ENCODE measurements at places on chromosomes 11 and 22.

DNA sequence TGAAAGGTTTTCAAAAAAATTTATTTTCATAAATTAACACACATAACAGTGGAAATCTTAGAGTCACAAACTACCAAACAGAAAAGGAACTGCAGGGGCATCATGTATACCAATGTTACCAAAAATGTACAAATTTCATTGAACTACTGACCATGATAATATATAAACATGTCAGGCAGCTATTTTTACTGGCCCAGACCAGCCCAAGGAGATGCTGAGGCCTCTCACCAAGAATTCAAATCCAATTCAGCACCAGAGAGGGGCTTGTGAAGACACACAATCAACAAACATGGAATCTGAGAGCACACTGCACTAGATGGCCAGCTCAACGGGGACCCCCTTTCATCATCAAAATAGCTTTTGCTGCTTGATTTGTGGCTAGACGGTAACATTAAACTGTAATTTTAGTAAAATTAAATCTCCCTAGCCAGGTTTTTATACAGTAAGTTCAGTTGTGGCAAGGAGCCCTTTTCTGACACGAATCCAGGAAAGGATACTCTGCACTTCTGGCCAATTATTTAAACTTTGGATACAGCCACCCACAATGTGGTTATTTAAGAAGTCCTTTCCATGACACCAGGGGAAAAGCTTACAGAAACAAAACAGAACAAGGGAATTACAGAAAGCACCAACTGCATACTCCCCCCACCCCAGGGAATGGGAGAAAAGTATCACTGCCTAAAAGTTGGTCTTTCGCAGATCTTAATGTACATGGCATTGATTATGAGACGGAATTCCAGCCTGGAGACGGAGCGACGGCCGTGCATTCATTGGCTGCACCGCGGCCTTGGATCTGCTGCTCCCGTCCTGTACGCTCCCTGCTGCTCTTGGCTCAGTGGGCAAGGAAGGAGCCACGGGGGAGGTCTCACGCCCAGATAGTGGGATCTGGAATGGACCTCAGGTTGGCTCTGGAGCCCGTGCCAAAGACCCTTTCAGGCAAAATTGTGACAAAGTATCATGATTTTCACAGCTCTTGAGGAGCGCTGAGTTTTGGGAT is 19.6 kb upstream of the PISD start:
- no peak for DNase-seq

GRCh38 chr11:119144825-119145486 is 3.9 kb upstream of the ABCG4 start:
- no peak for DNase-seq

DNA sequence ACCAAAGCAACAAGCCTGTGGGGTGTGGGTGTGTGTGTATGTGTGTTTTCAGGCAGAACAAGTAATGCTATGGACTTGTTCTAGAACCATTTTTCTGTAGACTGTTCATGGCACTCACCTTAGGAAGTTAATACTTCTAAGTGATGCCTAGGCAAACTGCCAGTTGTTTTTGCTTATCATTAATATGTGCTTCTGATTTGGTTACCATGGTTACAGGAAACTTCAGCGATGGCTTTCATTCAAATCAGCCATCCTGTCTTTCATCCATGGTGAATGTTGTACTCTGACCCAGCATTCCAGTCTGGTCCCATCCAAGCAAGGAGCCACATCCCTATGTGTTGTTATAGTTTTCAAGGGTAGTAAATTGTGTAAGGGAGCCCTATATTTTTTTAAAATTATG is 49.8 kb upstream of the ARHGAP20 start:
- no peak for DNase-seq

DNA sequence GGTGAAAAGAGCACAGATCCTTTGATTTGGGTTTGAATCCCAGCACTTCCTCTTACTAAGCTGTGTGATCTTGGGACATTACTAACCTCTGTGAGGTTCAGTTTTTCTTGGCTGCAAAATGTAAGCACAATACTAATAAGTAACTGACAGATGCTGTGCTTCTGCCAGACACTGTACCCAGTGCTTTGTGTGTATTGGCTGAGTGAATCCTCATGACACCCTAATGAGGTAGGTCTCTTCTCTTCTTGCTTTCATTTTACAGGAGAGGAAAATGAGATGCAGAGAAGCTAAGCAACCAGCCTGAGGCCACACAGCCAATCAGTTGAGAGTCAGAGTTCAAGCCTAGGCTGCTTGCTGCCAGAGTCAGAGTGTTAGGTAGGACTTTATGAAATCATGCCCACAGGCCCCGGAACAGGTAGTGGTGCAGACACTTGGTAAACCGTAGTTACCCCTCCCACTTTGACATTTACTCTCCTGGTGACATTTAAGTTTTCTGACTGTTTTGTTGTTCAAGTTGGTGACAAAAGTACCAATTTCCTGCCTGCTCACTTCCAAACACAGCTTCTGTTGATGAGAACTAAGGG is 21.2 kb downstream of the PTPRJ start:
- DNase-seq, result no peak

DNA sequence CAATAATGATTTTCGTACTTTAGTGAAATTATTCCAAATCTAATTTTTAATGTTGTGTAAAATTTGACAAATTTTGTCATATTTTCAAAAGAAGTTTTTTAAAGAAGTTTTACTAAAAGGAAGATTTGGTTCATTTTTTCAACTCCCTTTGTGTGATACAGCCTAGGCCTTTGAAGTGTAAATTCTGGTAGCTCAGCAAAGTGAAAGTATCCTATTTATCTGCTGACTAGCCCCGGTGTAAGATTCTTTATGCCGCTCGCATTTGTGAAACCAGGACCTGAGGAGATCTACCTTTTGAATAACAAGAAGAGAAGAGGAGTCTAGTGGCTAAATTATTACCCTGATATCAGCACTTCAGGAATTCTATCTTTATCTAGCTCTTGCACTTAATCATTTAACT is 177.4 kb downstream of the JRKL start:
- DNase-seq, result no peak

GRCh38 chr22:45139693-45140092 is 24.0 kb upstream of the NUP50 start:
- no peak for DNase-seq

DNA sequence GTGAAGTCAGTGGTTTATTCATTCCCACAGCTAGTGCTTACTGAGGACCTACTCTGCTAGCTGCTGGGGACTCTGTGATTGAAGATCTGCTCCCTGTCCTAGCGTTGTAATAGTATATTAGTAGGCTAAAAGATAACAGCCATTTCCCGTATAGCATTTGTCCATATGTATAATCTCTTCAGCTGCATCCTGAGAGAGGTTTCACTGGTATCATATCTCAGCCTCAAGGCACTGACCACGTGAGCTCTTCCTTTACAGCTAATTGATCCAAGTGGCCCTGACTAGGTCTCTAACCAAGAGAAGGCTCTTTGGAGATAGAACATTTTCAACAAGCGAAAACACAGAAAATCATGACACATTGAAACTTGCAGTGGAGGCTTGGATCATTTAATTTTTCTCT is 110.2 kb downstream of the APIP start:
- DNase-seq, result no peak

- peak; percentile 27 for DNase-seq
Measured at GRCh38 chr11:119363851-119364590, 17.5 kb downstream of the USP2 start.

DNA sequence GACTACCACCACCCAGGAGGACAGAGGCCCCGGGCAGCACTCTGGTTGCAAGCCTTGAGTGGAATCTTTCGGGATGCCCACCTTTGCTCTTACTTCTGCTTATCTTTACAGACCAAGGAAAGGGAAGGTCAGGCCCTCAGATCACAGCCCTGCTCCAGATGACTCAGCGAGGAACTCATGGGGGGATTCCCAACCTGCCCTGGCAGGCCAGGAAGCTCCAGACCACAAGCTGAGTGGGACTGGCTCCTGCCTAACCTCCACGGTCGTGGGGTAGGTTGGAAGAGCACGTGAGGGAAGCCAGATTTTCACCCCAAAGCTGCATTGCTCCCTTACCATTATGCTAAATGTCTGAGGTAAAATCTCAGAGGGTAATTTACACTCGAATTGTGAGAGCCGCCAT is 11.8 kb downstream of the TBC1D10A start:
- peak; percentile 38 for DNase-seq

DNA sequence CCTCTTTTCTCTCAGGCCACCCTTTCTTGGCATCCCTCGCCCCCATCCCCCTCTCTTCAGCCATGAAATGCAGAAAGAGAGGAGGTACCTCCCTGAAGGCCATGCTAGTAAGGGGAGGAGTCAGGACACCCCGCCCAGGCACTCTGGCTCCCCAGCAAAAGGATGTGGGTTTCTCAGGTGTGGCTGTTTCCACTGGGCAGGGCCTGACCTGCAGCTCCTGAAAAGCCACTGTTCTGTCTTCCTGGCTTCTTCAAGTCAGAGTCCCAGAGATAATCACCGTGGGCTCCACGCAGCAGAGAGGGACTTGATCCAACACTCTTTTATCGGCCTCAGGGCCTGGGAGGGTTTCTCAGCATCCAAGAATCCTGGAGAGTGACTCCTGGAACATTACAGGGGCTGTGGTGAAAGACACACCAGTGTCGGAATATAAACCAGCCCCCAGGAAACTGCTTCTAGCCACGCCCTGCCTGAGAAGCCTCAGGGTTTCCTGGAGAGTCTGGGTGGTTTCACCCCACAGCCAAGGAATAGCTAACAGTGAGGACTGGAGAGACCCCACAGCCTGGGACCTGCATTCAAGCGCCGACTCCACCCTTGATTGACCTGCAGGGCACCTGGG is 45.7 kb upstream of the TSPAN18 start:
- DNase-seq, result peak; percentile 28

DNA sequence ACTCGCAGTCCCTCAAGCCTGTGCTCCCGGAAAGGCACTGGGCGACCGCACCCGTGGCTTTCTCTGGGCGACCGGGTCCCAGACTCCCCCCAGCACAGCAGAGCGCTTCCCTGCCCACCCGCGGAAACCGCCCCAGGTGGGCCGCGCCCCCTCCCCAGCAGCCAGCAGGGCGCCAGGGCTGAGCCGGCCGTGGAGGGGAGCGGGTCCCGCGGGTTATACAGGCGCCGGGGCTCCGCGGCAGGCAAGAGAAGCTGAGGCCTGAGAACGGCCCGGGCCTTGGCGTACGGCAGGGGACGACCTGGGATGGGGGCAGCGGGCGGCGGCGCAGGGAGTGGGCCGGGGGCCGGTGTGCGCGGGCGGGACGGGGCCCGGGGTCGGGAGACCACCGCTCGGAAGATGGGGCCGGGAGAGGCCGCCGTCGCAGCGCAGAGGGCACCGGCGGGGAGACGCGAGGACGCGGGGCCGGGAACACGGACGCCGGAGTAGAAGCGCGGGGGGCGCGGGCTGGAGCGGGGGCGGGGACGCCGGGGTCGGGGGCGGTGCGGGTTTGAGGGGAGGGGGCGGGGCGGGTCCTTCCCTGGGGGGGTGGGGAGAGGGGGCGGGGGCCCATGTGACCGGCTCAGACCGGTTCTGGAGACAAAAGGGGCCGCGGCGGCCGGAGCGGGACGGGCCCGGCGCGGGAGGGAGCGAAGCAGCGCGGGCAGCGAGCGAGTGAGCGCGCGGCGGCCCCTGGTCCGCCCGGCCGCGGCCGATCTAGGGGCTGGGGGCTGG is at the start of gene MDK:
TSS of gene MDK (plus strand) at position 622 of the 771 bp plus-strand sequence. CDS start 389 bp downstream, outside the sequence.
- no peak for DNase-seq

DNA sequence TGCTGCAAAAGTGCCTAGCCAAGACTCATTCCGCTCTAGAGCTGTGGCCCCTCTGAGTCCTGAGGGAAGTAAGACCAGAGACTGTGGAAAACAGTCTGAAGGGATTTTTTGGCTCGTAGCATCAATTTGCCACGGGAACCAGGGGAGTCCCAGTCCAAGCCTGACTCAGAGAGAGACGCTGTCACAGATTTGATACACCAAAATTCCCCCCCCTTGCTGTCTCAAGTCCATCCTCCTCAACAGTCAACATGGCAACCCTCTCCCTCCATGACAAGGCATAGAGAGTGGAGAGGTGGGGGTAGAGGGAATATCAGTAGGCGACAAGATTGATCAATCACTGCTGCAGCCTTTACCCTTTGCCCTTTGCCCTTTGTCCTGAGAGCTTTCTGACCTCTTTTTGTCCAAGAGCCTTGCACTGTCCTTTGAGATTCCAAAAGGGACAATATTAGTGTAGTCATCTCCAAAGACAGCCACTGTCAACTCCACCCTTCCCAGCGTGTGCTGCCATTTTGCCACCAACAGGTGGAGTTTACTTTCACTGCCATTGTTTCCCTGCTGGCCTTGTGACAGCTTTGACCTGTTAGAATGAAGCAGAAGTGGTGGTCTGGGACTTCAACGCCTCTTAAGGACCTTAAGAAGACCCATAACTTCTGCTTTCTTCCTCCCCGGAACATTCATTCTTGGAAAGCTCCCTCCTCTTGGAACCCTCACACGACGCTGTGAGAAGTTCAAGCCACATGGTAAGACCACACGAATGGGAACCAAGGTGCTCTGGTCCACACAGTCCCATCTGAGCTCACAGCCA is 7.3 kb downstream of the SLC15A3 start:
- DNase-seq, result no peak

- DNase-seq, result no peak
Measured at GRCh38 chr11:96332126-96332771, 10.7 kb downstream of the MAML2 start.

DNA sequence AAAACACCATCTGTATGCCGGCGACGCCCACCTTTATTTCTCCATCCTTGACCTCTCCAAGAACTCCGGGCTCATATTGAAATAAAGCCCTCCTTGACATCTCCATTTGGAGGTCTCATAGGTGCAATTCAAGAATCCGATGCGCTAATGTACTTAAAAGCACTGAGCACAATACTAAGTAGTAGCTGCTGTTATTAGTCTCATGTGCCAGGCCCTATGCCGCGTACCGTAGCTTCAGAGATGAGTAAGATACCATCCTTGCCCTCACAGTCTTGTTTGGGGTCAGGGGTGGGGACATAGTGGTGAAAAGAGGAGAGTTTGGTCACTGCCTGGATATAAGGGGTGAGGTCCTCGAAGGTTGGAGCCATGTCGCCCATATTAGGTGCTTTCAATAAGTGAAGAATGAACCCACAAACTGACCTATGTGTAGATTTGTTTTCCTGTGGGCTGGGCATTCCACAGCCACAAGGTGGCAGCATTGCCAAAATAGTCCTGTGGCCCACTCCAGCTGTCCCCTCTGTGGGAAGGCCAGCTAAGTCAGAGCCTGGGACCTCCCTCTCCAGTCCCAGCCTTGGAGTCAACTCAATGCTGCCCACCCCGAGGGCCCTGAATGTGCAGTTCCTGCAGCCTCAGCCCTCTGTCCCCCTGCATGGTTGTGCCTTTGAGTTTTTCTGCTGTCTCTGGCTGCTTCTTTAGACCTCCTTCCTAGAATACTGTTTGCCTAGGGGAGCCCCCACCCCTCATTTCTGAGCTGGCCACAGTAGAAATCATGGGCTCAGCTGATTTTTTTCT is 6.5 kb downstream of the DCPS start:
- DNase-seq, result peak; percentile 46

Measured in stimulated activated CD4-positive, alpha-beta T cell treated with anti-CD3 and anti-CD28 coated beads, Interleukin-12 subunit alpha, Interleukin-12 subunit beta, amount 100 ng/mL, for 24 hours (primary cell).